ENCODE measurements at places on chromosomes 11 and 22.

GRCh38 chr11:67290801-67291200 is 1.7 kb downstream of the ANKRD13D start:
- peak; percentile 76 for DNase-seq

DNA sequence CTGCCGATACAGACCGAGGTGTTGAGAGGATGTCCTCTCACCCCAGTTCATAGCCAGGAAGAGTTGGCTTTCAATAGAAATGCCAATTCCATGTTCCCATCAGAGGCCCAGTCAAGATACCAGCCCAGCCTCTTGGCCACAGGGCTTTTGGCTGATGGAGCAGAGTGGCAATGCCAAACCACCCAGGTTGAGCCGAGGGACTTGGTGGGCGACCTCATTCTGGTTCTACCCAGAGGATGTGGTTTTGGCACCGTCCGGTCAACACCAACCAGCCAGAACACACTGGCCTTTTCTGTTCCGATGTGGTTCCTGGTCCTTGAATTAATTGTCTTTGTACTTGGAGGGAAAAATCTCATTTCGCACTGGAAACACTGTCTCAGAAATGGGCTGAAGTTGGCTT is 60.5 kb downstream of the COMMD9 start:
- peak; percentile 77 for DNase-seq

GRCh38 chr11:121577106-121577848 is 124.5 kb upstream of the SORL1-AS1 start:
- no peak for DNase-seq

GRCh38 chr11:75954039-75954438 is 139.0 kb downstream of the UVRAG start:
- DNase-seq: no peak

Measured in astrocyte of the hippocampus (primary cell).